Activated CD4-positive, alpha-beta T cell treated with anti-CD3 and anti-CD28 coated beads, Interleukin-2, amount 10 ng/mL, durations not matched to agents 24 days and 14 days (primary cell): ENCODE measurements at places on chromosomes 3 and 15. TPM values are rescaled to one million over a fixed set of nuclear protein-coding genes. Genes with fewer than 3 reads are reported as not detected.

GRCh38 chr3:66490214-66490613 is 10.6 kb downstream of the LRIG1 start:
- peak; percentile 83 for DNase-seq

DNA sequence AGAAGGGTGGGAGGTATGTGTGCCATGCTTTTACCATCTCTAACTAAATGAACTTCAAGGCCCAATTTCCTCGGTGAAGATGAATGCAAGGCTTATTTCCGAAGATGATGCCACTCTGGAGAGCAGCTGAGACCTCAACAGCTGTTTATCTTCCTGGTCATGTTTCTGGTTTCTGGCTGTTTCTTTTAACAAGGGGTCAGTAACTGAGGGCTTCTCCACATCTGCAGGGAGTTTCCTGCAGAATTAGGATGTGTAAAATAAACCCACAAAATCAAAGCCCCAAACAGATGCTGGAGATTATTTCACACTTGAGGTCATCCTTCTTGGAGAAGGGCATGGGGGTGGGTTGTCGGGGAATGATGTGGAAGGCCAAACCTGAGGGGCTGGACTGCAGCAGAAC is 220.3 kb downstream of the THSD4 start:
- no peak for DNase-seq

DNA sequence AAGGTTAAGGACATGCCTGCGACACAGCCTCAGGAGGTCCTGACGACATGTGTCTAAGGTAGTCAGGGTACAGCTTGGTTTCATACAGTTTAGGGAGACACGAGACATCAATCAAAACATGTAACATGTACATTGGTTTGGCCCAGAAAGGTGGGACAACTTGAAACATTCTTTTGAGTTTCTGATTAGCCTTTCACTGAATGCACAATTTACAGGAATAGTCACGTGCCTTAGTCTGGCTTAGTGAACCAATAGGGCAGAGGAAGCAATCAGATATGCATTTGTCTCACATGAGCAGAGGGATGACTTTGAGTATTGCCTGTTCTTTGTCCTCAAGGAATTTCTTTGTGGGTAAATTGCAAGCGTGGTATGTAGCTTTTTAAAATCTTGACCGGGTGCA is 24.5 kb upstream of the HDAC11 start:
- DNase-seq = no peak

The SLITRK3 gene
- total RNA-seq = not detected in 2 replicates

DNA sequence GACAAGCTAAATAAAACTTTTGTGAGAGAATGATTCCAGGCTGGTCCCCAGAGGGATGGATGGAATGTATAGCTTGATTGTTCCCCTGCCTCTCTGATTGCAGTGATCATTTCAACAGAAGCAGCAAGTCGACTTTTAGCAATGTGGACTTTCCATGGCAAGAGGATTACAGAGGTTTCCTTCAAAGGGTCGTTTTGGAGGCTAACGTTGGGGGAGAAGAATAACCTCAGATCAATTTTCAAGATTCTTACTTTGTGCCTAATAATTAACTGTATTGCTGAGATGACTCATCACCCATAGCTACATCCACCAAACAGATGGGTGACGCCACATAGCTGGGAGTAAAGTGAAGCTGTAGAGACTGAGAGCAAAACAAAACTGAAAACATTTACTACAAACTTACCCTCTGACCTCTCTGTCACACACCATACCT is 79.9 kb downstream of the GTPBP8 start:
- no peak for DNase-seq
